ENCODE measurements at places on chromosomes 2 and 18.

DNA sequence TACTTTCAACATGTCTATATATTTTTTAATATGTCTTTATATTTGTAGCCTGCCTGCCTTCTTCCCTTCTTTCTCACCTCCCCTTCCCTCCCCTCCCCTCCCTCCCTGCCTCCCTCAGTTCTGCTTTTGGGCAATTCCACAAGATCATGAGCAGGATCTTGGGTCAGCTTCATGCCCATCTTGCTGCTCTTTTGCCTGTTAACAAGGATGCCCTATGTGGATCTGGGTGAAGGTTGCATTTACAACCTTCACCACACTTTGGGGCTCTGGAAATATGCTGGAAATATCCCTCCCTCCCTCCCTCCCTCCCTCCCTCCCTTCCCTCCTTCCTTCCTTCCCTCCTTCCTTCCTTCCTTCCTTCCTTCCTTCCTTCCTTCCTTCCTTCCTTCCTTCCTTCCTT is 334.1 kb upstream of the FAM98A start:
- DNase-seq = no peak

DNA sequence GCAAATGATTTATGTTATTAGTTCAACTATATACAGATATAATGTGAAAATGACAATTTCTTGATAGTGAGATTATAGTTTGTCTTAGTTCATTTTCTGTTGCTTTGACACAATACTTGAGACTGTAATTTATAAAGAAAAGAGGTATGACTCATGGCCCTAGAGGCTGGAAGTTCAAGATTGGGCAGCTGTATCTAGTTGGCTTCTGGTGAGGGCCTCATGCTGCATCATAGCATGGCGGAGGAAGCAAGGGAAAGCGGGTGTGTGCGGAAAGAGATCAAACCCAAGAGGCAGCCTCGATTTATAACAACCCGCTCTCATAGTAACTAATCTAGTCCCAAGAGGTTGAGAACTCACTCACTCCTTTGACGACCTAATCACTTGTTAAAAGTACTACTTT is 11.4 kb downstream of the PLEKHA3 start:
- no peak for DNase-seq

GRCh38 chr2:37688771-37689468 is 17.5 kb upstream of the CDC42EP3 start:
- no peak for DNase-seq

DNA sequence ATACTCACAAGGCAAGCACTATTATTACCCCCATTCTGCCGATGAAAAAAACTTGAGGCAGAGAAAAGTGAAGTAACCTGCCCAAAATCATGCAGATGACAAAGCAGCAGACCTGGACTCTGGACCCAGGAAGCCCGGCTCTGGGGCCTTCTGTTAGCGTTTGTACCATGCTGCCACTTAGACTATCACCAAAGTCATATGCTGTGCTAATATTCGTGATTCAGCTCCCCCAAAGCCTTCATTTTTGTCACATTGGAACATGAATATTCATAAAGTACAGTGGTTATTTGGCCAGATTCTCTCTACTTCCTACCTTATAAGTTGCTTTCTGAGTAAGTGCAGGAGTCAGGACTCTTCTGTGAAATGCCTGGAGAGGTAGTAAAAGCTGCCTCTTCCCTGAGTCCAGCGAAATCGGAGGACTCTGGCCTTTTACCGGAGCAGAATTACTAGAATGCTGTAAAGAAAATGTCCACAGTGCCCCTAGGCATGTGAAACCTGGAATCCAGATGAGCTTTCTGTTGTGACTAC is 86.7 kb downstream of the FTCDNL1 start:
- DNase-seq = no peak

DNA sequence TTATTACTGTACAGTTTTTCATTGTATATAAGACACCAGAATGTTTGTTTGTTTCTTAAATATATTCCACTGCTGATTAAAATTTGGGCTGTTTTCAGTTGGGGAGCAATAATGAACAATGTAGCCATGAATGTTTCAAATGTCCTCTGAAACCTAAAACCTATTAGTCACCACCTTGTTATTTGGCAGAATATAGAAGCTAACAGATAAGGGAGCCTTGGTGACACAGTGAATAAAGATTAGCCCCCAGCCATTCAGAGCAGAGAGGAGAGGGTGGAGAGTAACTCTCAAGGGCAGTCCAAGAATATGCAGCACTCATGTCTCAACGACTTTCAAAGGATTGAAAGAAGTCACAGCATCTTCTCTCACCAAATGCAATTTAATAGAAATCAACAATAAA is 43.1 kb upstream of the ATP8B1 start:
- DNase-seq = no peak

GRCh38 chr2:129723277-129724020 is 256.0 kb upstream of the RAB6C start:
- DNase-seq = no peak
